ENCODE measurements at places on chromosomes 4 and X.

DNA sequence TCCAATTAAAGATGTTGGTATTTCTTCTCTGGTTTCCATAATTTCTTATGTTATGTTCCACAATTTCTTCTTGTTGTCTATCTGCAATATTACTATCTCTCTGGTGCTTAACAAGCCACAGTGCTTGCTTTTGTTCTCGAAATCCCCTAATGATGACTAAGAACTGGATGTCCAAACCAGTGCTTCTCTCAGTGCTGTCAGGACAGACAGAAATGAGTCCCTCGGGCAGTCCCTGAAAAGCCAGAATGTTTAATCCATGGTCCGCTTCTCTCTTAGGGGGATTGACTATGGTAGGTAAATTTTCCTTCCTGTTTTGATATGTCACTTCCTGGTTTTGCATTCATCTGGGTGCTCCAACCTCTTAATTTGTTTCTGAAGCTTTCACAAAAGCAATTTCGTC lies 321.6 kb upstream of the PCDH10 start:
- DNase-seq = no peak

DNA sequence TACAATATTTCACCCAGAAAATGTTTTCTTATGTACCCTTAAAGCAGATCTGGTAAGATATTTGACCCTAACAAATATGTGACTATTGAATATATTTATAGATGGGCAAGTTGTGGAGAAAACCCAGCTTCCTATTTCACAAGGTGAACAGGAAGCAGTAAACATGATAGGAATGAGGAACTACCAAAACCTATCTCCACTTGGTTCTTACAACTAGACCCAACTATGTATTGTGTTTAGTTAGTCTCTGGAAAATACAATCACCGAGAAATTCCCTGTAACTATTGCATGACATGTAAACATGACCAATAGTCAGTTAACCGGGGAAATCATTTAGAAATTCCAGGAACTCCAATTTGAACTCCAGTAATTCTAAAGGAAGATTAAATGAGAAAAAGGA lies 8.4 kb upstream of the RXFP1 start:
- no peak for DNase-seq

DNA sequence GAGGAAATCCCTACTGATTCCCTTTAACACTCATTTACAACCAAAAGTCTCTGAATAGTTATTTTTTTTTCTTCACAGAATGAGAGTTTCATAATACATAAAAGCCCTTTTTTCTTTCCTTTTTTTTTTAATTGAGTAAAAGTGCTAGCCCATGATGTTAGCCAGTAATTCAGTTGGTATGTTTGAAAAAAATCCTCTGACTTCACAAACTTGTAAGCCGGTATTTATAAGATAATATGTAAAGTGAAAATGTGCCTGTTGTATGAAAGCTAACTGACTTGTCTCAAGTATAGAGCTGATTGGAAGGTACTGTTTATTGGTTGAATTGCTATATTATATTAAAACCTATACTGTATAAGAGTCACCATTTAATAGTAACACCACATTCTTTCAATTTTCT lies 70.2 kb upstream of the NEIL3 start:
- DNase-seq = peak; percentile 31

DNA sequence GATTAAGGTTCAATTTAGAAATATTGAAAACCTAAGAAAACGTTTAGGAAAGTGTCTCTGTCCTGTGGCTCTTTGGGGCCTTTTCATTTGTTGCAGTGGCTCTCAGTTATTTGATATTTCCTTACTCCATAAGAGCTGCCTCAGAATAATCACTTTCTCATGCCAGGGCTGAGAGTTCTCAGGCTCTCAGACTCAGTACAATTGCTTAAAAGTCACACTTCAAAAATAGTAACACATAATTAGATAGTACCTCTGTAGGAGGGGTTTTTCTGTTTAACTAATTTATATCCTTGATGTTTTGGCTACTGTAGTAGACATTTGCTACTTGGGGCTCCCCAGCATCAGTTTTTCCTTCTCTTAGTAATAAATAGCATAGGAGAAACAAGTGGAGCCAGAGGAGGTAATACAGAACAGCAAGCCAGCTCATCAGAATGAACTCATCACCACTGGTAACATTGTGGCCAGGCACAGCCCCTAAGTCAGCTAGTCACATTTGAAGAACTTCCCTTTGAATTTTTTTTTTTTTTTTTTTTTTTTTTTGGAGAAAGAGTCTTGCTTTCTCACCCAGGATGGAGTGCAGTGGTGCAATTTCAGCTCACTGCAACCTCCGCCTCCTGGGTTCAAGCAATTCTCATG lies 8.0 kb upstream of the HNRNPD start:
- no peak for DNase-seq

GRCh38 chr4:150389896-150390530 lies 191.9 kb upstream of the MAB21L2 start:
- no peak for DNase-seq

DNA sequence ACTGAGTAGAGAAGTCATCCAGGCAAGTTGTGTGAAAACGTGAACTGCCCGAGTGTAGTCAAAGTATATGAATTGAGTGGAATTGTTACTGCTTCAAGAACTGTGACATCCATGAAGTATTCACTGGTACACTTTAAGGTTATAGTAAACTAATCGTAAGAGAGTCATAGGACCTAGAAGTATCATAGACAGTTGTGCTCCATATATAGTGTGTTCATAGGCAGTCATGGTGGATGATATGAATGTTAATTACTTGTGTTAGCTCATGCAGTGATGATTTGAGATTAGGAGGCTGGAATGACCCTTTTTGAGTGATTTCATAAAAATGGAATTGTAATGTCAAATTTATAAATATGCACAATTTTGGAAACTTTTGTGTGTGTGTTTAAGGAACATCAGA lies 81.3 kb upstream of the TLR2 start:
- no peak for DNase-seq

DNA sequence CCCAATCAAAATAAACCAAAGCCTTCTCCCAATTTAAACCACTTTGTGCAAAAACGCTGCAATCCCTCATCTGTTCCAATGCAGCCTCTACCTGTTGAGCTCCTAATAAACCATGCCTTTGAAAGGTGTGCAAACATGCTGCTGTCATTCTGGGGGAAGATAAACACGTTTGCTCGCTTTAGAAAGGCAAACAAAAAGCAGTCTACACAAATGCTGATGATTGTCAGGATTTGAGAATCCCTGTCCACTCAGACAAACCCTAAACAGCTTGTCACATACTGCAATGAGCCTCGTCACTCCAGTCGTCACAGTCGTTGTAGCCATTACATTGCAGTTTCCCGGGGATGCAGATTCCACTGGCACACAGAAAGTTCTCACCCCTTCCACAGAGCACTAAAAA lies 145.2 kb downstream of the CORIN start:
- no peak for DNase-seq

- no peak for DNase-seq
Observed at GRCh38 chr4:100797791-100798190, 280.0 kb upstream of the EMCN start.

DNA sequence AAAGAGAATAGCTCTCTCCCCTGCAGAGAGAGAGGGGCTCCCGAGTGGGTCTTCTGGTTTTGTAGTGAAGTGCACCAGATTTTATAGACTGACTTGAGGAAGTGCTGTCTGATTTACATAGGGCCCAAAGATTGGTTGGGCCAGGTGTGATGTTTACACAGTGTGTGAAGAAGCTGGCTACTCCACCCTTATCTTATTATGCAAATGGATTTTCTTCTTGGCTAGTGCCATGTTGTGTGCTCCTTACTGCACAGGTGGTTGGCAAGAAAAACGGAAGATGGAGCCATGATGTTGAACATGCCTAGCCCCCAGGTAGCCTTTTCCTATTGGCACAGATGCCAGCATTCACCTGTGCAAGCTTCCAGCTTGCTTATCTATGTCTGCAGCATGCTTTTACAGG lies 112.4 kb upstream of the ARHGAP24 start:
- DNase-seq = no peak

DNA sequence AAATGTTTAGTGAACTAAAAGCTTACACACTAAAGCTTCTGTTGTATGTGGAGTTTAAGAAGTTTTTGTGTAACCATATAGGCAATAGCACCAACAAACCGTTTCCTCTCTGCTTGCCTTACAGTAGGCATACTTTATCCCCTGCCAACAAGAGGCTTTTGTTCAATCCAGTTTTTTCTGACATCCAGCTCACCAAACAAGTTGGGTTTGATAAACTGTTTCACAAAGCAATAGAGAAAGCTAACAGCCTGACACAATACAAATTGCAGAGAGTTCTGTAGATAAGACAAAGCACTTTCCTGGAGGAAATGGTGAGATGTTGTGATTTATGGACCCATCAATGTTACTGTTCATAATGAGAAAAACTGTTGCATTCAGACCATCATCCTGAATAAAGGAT lies 53.8 kb downstream of the PACRGL start:
- no peak for DNase-seq

- no peak for DNase-seq
Observed at GRCh38 chr4:20288846-20289512, 37.3 kb downstream of the SLIT2 start.

DNA sequence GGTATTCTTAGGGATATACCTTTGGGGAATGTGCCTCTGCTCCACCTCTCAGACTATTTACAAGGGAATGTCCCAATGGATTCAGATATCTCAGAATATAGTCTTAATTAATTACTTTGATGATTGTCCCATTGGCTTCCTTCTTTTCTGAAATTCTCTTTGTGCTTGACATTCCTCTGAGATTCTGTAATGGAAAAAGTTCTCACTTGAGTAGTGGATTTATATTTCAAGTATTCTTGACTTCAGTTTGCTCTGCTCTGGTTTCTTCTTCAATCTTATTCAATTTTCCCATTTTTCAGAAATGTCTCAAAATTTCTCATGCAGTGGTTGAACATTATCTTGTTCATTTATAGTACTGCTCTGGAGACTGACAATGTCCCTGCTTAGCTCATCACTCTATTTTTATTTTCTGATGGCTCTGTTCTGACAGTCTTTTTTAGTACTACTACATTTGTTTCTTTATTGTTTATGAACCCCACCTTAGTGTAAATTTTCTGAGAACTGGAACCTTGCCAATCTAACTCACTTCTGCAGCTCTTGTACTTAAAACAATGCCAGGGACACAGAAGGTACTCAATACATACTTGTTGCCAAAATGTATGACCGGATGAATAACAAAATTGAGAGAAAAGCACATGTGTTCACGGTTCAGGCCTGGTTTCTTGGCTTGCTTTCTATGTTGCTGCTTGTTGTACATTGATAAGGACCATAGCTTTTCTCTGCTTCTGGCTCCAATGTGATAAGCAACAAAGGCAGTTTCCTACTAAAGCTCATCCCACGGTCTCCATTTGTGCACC lies 471.7 kb downstream of the GASK1B start:
- peak; percentile 18 for DNase-seq

DNA sequence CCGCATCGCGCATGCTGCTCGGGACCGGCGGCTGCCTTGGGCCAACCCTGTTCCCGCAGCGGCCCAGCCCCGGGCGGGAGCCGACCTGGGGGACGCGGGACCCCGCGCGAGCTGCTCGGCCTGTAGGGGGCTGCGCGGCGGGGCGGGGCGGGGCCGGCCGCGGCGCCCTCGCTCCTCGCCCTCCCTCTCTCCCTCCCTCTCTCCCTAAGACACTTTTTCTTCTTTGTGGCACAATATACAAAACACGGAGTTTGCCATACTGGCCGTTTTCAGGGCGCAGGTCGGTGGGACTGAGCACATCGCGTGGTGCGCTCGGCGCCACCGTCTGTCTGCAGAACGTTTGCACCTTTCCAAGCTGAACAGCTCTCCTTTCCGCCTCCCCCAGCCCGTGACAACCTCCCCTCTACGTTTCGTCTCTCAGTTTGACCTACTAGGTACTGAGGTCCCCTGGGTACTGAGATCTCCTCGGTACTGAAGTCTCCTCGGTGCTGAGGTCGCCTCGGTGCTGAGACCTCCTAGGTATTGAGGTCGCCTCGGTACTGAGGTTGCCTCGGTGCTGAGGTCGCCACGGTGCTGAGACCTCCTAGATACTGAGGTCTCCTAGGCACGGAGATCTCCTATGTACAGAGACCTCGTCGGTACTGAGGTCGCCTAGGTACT lies 261.1 kb upstream of the PLCXD1 start:
- peak; percentile 41 for DNase-seq

DNA sequence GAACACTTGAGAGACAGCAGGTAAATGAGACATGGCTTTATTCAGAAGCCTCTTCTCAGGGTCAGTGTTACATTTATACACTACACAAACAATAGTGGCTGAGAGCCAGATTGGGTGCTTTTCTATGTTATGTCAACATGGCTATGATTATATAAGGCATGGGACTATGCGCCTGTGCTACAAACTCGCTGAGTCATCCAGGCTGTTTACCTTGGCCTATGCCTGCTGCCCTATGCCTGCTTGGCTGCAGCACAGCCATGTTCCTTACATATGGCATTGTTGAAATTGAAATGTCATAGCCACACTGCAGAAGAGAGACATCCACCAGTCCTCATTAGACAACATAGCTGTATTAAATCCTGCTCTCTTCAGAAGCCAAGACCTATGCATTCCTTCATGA lies 236.3 kb upstream of the NWD2 start:
- DNase-seq = no peak

- no peak for DNase-seq
Observed at GRCh38 chrX:140440876-140441275, 64.0 kb downstream of the SOX3 start.

GRCh38 chr4:74014332-74014731 lies 15.9 kb upstream of the CXCL5 start:
- no peak for DNase-seq

DNA sequence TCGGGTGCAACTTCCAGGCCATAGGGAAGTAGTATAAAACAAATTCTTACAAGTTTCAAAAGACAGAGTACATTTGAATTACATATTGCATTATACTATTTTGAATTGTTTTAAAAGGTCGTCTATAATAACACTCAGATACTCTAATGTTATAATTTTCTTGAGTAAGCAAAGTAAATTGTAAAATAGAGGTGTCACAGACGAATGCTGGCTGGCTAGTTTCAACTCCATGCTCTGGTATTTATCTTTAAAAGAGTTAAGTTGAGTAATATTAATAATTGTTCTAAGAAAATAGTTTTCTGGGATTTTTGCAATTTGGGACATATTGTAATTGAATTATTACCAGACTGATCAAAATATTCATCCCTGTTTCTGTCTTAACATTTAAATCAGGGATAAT lies 764.9 kb downstream of the TECRL start:
- DNase-seq = no peak

GRCh38 chr4:183831683-183832082 lies 73.4 kb upstream of the STOX2 start:
- DNase-seq = no peak

GRCh38 chr4:78551420-78552351 lies at the start of gene ANXA3:
Gene ANXA3, plus strand, starts transcription at chr4:78551770. Its CDS starts 2,704 bp downstream, at chr4:78554474.
- DNase-seq = peak; percentile 50

Data from adipocyte (in vitro differentiated cells).